CD8-positive, alpha-beta memory T cell (primary cell): ENCODE measurements at places on chromosomes 7 and 10. TPM values are rescaled to one million over a fixed set of nuclear protein-coding genes. Genes with fewer than 3 reads are reported as not detected.

- DNase-seq = no peak
- no peak overlapping the region for H3K27ac ChIP-seq
- H3K36me3 ChIP-seq = no peaks in the 10 kb centered on the region
- no peaks in the 10 kb centered on the region for H3K27me3 ChIP-seq
- H3K4me1 ChIP-seq = peaks cover 64% of the 10 kb centered on the region
- peak overlapping the region; percentile 88 for H3K4me3 ChIP-seq
These were observed 3.5 kb downstream of the GLCCI1 start for GRCh38 chr7:7972128-7972527.

DNA sequence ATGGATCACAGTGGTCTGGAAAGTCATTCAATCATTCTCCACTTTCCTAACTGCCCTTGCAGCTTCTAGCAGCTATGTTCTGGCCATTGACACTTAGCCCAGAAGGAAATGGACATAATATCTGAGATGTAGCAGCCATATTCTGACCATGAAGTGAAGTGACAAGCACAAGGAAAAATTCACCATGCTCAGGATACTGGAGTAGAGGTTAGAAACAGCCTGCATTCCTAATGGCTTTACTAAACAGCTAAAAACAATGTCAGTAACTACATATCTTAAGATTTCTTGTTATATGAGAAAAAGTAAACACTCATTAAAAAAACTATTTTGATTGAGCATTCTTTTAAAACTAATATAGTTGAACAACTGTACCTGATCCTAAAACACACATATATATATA is 443.8 kb downstream of the MAGI2 start:
- no peaks in the 10 kb centered on the region for H3K27me3 ChIP-seq
- no peak overlapping the region for H3K27ac ChIP-seq
- no peak for DNase-seq
- no peaks in the 10 kb centered on the region for H3K4me1 ChIP-seq
- no peak overlapping the region for H3K4me3 ChIP-seq

GRCh38 chr10:131738396-131738735 is 162.4 kb upstream of the PPP2R2D start:
- no peak overlapping the region for H3K4me3 ChIP-seq
- no peaks in the 10 kb centered on the region for H3K27me3 ChIP-seq
- no peaks in the 10 kb centered on the region for H3K36me3 ChIP-seq
- no peak for DNase-seq
- no peaks in the 10 kb centered on the region for H3K4me1 ChIP-seq

- no peak overlapping the region for H3K27ac ChIP-seq
- no peaks in the 10 kb centered on the region for H3K4me1 ChIP-seq
- H3K36me3 ChIP-seq = no peaks in the 10 kb centered on the region
- peak; percentile 46 for DNase-seq
These were observed 45.9 kb upstream of the EMX2 start for GRCh38 chr10:117496616-117497028.

DNA sequence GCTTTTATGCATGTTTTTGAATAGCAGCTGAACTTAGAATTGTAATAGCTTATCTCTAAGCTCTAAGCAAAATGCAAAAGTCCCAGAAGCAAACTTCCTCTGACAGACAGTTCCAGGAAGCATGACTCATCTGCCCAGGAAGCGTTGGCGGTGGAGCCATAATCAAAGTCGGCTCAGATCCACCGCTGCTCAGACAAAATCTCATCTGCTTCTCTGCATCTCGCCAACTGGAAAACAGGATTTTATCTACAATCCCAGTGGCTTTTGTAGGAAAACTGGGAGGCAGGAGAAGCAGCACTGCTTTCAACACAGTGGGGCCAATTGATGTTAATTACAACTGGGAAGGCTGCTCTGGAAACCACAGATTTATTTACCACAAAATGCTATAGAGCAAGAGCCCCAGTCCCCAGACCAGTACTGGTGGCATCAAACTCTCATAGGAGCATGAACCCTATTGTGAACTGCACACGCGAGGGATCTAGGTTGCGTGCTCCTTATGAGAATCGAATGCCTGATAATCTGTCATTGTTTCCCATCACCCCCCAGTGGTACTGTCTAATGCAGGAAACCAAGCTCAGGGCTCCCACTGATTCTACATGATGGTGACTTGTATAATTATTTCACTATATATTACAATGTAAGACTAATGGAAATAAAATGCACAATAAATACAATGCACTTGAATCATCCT is 99.9 kb downstream of the CUBN start:
- H3K4me3 ChIP-seq = peak overlapping the region; percentile 34
- no peaks in the 10 kb centered on the region for H3K36me3 ChIP-seq
- H3K27ac ChIP-seq = peak overlapping the region; percentile 75
- no peaks in the 10 kb centered on the region for H3K27me3 ChIP-seq

DNA sequence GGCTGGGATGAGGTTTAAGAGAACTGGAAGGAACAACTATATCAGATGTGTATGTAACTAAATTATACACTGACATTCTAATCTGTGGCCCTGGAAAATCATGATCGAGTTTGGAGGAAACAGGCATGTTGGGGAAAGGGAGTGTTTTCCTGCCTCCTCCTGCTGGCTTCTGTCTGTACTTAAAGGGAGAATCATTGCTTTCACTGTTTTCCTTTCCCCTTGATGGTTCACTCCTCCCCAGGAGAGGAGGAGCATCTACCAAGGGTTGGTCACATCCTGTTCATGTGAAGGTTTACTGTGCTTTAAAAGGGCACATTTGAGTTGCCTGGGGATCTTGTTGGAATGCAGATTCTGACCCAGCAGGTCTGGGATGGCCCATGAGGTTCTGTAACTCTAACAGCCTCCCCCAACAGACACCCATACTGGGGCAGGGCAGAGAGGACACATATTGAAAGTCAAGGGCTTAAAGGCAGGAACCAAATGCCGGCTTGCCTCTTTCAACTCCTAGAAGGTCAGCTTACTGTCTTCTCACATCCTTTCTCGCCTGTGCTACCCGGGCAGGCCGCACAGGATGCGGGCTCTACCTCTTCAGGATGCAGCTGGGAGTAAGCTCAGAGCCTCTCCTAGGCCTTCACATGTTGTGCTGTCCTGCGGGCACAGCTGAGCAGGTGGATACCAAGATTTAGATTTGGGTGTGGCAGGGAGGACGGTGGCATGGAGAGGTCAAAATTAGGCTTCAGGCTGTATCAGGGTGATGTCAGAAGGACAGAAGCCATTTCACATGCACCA is 694.8 kb downstream of the KCNMA1 start:
- H3K4me1 ChIP-seq = no peaks in the 10 kb centered on the region
- no peak overlapping the region for H3K27ac ChIP-seq
- no peak for DNase-seq
- no peaks in the 10 kb centered on the region for H3K36me3 ChIP-seq
- no peak overlapping the region for H3K4me3 ChIP-seq

GRCh38 chr7:27207348-27207985 is 7.6 kb upstream of the HOXA13 start:
- H3K4me1 ChIP-seq = peaks cover 5% of the 10 kb centered on the region
- no peak for DNase-seq
- H3K36me3 ChIP-seq = no peaks in the 10 kb centered on the region
- H3K27me3 ChIP-seq = peaks cover 84% of the 10 kb centered on the region
- H3K4me3 ChIP-seq = no peak overlapping the region
- H3K27ac ChIP-seq = no peak overlapping the region

DNA sequence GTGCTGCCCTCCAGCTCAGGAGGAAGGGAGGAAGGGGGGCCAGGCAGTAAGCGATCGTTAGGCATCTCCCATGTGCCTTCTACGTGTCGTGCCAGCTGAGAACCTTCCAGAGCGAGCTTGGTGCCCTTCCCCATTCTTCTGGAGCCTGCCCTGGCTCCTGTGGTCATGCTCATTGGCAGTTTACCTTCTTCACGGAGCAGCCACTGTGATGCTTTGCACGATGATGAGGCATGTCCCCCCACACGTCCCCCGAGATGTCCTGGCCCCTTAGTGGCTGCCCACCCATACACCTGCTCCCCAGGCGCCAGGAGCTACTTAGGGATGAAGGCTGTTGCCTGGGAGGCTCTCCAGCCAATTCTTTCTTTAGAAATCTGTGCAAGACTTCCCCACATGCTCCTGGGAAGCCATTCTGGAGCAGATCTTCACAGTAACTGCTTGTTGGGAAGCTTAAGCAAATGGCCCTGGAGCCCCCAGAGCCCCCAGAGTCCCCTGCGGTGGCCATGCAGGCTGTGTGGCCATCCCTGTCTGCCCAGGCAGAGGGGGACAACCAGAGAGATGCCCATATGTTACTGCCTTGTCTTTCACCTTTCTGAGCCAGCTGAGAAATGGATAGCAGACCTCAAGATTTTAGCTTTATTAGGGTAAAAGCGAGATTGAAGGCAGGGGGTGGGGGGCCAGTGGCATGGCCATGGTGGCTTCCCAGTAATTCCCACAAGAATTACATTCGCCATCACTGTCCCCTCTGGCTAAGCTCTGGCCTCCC is 199.0 kb downstream of the EBF3 start:
- H3K27ac ChIP-seq = no peak overlapping the region
- no peaks in the 10 kb centered on the region for H3K27me3 ChIP-seq
- no peak overlapping the region for H3K4me3 ChIP-seq
- no peaks in the 10 kb centered on the region for H3K4me1 ChIP-seq

DNA sequence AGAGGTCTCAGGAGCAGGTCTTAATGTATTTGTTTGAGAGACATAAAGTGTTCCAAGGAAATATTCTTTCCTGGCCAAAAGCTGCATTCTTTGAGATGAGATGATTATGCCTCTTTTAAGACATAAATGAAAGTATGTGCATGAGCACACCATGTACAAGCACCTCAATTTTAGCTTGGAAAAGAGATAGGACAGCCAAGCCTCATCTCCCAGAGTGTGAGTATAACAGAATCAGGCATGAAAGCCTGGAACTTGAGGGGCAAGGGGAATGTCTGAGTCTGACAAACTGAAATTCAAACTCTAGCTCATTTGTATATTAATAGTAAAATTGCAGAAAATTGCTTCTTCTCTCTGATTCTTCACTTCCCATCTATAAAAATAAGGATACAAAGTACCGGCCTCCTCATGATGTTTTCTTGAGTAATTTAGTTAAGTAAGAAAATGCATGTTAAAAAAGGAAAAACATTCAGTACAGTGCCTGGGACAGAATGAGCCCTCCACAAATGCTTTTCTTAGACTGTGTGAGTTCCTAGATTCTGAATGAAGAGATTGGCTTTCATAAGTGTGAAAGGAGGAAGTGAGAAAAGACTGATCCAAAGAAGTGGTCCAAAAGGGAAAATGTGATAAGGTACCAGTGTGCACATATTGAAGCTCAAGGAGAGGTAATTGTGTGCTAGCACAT is 1260.9 kb upstream of the SORCS1 start:
- H3K4me1 ChIP-seq = no peaks in the 10 kb centered on the region
- H3K4me3 ChIP-seq = no peak overlapping the region
- DNase-seq = no peak
- no peak overlapping the region for H3K27ac ChIP-seq

- H3K4me1 ChIP-seq = no peaks in the 10 kb centered on the region
- H3K4me3 ChIP-seq = no peak overlapping the region
- no peaks in the 10 kb centered on the region for H3K36me3 ChIP-seq
- DNase-seq = no peak
These were observed 254.9 kb upstream of the PHF14 start for GRCh38 chr7:10718768-10719167.

GRCh38 chr10:96478355-96478754 is 35.4 kb downstream of the TLL2 start:
- no peak for DNase-seq
- H3K4me1 ChIP-seq = no peaks in the 10 kb centered on the region
- no peaks in the 10 kb centered on the region for H3K36me3 ChIP-seq
- H3K4me3 ChIP-seq = no peak overlapping the region
- H3K27me3 ChIP-seq = no peaks in the 10 kb centered on the region

DNA sequence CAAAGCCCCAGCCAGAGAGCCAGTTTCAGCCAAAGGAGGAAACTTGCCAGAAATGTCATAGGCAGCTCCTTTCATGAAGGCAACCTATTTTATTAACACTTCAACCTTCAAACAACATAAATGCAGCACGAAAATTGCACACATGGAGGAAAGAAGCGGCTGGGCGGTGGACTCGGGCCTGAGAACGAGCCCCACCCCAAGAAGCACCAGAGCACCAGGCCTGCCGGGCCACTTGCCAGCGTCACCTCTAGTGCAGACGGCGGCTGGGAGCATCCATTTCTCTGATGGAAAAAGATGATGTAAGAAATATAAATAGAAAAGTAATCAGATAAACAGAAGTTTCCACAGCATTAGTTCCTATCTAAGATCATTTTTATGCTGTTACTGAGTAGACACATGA is 100.0 kb downstream of the TCERG1L start:
- H3K27ac ChIP-seq = no peak overlapping the region
- H3K4me1 ChIP-seq = no peaks in the 10 kb centered on the region
- DNase-seq = no peak
- no peak overlapping the region for H3K4me3 ChIP-seq
- H3K36me3 ChIP-seq = no peaks in the 10 kb centered on the region
- H3K27me3 ChIP-seq = no peaks in the 10 kb centered on the region

- no peaks in the 10 kb centered on the region for H3K27me3 ChIP-seq
- no peak overlapping the region for H3K4me3 ChIP-seq
- no peaks in the 10 kb centered on the region for H3K4me1 ChIP-seq
- DNase-seq = no peak
- H3K27ac ChIP-seq = no peak overlapping the region
- H3K36me3 ChIP-seq = no peaks in the 10 kb centered on the region
These were observed 140.2 kb upstream of the PPP2R2D start for GRCh38 chr10:131760416-131761166.

- H3K36me3 ChIP-seq = no peaks in the 10 kb centered on the region
- no peaks in the 10 kb centered on the region for H3K27me3 ChIP-seq
- no peak overlapping the region for H3K4me3 ChIP-seq
- H3K27ac ChIP-seq = no peak overlapping the region
- DNase-seq = peak; percentile 34
- peaks cover 64% of the 10 kb centered on the region for H3K4me1 ChIP-seq
These were observed 112.1 kb downstream of the FAM53B start for GRCh38 chr10:124632064-124632531.

DNA sequence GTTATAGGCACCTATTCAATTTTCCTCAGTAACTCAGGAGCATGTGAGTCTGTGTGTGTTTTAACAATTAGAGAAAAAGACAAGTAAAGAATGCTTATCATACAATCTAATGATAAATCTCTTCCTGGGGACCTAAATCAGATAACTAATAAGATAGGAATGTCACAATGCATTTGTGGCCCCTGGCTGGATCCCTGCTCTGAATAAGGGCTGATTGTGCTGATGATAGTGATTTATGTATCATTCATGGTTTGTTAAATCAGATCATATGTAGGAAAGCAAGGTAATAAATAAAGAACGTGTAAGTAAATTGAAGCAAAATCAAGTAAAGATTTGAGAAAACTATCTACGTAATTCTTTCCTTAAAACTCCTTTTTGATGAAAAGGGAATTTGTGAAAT is 145.9 kb downstream of the C7orf25 start:
- no peak overlapping the region for H3K4me3 ChIP-seq
- no peak overlapping the region for H3K27ac ChIP-seq
- no peak for DNase-seq
- no peaks in the 10 kb centered on the region for H3K4me1 ChIP-seq

The NUDT1 gene
- 89.8 TPM for total RNA-seq

The SH3PXD2A gene
- total RNA-seq = 7.7 TPM

The NAT16 gene
- not detected for total RNA-seq

The AKR1C3 gene
- total RNA-seq = not detected
